ENCODE measurements at places on chromosomes 1 and 21. TPM values are rescaled to one million over a fixed set of nuclear protein-coding genes. Genes with fewer than 3 reads are reported as not detected.

DNA sequence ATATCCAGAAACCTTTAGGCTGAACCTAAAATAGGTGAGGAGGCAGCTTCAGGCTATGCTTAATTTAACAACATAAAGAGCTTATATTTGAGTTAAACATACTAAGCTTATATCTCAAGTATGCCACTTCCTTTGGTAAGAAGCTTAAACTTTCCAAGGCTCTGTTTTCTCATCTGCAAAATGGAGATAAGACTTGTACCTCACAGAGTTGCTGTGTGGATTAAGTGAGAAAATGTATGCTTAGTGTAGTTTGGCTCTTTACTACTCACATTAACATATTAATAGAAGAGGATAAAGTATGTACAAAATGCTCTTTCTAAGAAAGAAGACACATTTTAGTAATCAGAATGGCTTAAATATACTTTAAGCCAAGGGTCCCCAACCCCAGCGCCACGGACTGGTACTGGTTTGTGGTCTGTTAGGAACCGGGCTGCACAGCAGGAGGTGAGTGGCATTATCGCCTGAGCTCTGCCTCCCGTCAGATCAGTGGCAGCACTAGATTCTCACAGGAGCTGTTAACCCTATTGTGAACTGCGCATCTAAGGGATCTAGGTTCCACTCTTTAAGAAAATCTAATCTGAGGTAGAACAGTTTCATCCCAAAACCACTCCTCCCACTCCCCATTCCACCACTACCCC lies 77.2 kb downstream of the HS2ST1 start:
- no peak for DNase-seq

DNA sequence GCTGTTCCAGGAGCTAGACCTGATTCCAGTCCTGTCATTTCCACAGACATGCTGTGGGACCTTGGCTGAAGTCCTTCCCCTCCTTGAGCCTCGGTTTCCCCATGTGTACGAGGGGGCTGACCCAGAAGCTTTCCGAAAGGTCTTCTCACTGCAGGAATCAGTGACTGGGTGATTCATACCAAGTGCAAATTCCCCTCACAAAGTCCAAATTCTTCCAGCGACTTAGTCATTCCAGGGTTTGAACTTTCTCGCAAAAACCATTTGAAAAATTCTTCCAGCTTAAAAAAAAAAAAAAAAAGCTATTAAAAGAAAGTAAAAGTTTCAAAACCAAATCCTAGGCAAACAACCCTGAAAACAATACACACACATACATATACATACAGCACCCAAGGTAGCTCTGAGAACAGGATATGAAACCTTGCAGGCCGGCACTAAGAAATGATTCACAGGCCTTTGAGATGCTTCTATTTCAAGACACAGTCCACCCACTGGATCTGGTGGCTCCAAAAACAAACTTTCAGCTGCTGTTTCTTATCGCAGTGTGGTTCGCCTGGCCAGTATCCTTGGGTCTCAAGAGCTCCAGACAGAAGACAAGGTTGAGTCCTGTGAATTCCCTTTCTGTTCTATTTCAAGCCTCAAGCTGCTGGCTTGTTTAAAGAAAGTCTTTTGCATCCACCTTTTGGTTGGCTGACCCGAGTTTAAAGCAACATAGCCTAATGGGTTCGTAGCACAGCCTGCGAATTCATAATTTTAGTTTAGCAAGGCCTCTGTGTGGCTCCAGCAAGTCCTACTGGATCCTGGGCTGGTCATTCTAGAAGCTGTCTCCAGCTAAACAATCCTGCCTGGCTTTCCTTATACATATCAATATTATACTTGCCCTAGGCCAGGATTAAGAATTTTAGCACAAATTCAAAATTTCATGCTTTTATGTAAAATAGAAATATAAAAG lies 18.0 kb upstream of the ID3 start:
- DNase-seq: no peak

DNA sequence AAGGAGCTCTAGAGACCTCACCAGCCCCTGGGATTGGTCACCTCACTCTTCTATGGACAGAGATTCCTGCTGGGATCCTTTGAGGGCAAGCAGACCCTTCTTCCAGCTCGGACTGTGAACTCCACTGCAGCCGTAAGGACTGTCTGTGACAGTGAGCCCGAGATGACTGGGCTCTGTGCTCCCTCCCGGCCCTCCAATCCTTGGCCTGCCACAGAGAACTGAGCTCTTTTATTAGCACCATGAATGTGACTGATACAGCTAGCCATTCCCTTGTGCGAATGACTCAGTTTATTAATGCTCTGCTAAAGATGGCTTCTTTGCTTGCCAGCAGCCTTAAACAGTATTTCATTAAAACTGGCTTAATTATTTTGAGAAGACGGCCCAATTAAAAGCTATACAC lies 194.6 kb upstream of the LMO4 start:
- DNase-seq: no peak

DNA sequence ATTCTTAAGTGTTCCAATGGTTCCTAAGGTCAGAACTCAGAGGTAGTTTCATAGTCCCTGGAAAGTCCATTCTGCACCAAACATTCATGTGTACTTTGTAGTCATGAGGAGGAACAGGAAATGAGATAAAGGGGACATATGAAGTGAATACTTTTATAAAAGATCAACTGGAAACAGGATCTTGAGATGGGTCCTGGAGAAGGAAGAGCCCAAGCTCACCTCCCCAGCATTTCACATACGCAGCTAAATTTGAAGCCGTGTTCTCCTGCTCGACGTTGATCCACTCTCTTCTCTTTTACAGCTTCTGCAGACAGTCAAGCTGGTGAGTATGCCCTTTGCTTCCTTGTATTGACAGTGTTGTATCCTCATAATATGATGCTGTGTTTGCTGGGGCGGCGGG lies 429 bp downstream of the FCGR2A start:
- no peak for DNase-seq

GRCh38 chr1:119366424-119366823 lies 2.2 kb upstream of the HAO2 start:
- no peak for DNase-seq

DNA sequence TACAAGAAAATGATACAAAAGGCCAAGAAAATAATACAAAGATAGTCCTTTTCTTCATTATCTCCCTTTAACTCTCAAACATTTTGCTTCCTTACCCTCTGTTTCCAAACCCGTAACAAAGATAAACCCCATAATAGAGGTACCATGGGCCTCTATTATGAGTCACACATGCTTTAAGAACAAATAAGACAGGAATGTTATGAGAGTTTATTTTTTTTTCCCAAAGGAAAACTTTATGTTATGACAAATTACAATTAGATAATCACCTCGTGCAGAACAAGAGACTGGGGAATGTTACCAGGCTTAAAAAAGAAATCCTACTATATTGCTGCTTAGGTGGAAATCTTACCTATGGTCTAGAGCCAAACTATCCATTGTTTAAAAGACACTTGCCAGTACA lies 272.0 kb downstream of the BRINP3 start:
- DNase-seq: no peak

Gene LRRC71
- 1.2 TPM for polyA plus RNA-seq

DNA sequence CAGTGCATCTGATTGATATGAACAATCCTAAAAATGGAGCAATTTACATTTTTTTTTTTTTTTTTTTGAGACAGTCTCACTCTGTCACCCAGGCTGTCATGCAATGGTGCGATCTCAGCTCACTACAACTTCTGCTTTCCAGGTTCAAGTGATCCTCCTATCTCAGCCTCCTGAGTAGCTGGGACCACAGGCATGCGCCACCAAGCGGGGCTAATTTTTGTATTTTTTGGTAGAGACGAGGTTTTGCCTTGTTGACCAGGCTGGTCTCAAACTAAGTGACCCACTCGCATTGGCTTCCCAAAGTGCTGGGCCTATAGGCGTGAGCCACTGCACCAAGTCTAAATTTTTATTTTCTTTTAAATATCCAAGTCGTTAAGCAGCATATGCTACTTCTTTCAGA lies 109.0 kb downstream of the FAF1 start:
- DNase-seq: no peak

Gene FMO4
- 4.0 TPM for polyA plus RNA-seq

DNA sequence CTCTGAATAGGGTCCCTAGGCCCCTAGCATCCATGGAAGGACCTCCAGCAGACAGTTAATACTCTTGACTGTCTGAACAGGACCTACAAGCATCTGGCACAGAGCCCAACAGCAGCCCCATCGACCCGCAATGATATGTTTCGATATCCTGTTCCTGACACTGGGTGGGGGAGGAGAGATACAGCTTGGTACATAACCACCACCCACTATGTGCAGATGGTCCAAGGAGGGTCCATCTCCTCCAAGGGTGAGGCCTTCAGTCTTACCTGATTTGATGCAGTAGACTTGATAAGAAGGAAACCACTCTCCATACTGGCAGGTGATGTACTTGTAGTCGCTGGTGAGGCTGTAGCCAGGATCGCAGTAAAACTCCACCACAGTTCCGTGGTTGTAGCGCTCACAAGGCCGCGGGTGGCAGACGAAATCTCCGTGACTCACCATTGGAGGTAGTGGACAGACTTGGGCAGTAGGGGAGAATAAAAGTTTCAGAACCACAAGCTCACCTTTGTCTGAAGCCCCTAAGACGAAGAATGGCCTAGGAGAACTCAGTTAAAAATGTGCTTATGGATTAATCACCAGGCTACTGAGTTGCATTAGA lies 86.0 kb upstream of the TLR5 start:
- DNase-seq: no peak

- DNase-seq: no peak
Measured at GRCh38 chr1:244955661-244956060, 91.3 kb upstream of the HNRNPU start.

DNA sequence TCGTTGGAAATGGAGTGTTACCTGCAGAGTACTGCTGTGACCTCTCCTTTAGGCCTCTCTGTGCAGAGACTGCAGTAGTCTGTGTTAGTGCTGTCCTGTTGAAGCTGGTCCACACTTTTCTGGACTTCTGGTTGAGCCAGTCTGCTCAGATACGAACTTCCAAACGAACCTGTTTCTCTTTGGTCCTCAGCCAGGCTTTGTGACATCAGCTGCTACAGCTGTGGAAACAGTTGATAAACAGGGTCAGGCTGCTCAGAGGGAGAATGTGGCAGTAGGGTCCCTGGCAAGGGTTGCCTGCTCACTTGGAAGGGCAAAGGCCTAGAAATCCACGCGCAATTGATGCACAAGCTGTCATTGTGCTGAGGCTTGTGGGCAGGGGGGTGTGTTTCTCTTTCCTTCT lies 98.8 kb downstream of the NOS1AP start:
- no peak for DNase-seq

GRCh38 chr1:101167891-101168290 lies 68.9 kb upstream of the S1PR1 start:
- DNase-seq: no peak

- no peak for DNase-seq
Measured at GRCh38 chr1:37303884-37304574, 170.4 kb upstream of the ZC3H12A start.

DNA sequence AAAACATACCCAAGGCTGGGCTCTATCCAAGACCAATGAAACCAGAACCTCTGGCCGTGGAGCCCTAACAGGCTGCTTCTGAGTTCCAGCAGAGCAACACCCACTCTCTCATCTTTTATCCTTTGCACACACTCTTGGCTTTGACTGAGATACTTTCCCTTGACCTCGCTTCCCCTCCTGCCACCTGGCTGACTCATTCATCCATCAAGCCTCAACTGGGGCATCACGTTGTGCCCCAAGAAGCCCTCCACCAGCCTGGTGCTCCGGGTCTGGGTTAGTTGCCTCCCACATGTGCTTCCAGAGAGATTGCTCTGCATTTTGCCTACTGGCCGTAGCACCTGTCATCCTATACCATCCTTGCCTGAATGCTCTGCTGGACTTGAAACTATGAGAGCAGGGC lies 34.5 kb upstream of the SERBP1 start:
- no peak for DNase-seq

- no peak for DNase-seq
Measured at GRCh38 chr1:160665330-160666078, 18.7 kb upstream of the SLAMF1 start.

DNA sequence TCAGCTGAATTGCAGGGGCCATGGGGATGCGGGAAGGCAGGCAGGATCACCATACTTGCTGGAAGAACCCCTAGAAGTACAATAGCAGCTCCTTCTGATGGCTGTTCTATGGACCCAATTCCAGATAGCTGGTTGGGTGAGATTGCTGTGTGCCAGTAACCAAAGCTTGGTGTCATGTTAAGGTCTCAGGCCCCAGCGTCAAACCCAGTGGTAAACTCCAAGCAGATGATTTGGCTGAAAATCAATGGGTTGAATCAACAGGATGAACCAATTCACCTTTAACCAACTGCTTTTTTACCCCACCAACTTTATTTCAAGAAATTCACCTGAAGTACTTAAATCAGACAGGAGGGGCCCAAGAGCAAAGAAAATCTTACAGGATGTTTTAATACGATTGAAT lies 37.8 kb downstream of the C8B start:
- DNase-seq: no peak

DNA sequence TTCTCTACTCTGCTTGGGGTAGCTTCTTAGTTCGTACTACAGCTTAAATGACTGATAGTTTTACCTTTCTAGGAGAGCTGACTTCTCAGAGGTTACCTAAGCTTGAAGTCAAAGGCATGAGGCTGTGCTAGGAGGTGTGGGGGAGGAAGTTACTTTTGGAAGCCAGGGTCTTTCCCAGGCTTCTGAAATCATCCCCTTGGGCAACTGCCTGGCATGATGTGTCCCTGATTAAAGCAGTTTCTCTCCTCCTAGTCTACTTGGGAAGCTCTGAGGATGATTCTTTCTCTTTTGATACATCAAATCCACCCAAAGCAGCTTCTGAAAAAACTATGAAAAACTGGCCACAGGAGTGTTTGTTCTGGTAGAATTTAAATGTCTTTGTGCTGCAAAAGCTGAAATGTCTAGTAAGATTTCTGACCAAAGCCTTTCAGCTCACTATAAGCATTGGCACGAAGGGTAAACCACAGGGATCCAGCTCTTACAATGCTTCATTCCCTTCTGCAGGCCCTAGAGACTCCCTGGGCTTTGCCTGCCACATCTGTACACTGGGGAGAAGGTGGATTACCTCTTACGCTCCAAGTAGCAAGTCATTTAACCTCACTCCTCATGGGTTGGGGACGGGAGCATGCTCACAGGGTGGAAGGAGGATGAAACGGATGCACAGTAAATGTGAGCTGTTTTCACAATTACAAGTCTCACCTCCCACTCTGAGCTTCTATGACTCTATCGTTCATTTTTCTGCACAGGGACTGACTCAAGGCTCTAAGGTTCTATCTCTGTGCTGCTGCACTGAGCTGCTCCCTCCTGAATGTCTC lies 59.6 kb downstream of the RUNX1 start:
- no peak for DNase-seq

DNA sequence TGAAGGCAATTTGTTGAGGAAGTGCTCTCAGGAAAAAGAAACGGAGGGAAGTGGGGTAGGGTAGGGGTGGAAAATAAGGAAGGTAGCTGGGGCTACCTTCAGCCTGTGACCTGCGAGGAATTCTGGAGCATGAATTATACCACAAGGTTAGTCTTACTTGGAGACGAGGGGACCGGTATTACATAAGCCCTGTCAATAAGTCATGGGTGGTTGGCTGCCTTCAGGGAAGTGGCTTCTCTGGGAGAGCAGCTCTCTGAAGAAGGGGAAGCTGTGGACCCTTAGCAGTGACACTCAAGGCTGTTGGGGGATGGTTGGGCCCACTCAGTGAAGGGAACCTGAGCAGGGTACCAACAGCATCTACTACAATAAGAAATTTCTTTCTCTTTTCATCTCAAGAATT lies 111.3 kb downstream of the TNFSF18 start:
- no peak for DNase-seq

Data from forelimb muscle (tissue), 1 donor.